ENCODE measurements at places on chromosomes 13 and 19.

GRCh38 chr19:32767951-32768679 is 48.5 kb downstream of the TDRD12 start:
- no peak for DNase-seq

DNA sequence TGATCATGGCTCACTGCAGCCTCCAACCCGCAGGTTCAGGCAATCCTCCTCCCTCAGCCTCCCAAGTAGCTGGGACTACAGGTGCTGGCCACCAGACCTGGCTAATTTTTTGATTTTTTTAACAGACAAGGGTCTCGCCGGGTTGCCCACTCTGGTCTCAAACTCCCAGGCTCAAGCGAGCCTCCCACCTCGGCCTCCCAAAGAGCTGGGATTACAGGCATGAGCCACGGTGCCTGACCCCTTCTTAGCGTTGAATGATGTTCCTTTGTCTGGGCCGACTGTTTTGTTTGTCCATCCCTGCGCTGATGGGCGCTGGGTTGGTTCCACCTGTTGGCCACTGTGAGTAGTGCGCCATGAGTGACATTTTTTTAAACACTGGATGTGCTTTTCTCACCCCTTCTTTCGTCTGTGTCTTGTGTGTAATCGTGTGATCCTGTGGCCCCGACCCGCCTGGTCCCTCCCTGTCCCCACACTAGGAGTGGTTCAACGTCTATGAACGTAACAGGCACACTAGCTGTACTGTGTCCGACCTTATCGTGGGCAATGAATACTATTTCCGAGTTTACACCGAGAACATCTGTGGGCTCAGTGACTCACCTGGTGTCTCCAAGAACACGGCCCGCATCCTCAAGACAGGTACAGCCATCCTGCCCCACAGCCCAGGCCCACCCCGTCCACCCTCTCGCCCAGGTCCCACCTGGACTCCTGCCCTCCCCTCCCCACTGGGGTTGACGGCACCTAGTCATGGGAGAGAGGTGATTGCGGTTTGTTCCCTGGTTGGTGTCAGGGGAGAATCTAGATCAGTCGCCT is 15.0 kb upstream of the EMC10 start:
- DNase-seq = peak; percentile 74

DNA sequence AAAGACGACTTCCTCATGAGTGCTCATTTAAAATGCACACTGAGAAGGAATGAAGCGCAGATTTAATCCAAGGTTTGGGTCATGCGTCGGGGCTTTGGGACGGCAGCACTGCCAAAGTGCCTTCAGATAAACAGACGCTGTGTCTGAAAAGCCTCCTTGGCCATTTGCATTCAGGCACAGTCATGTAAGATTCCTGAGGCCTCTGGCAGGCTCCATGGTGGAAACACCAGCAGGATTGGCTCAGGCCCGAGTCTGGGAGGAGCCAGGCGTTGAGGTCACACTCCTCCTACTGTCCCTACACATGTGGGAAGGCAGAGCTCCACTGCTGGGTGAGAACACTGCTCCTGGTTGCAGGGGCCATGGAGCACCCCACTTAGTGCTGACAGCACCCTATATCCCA is 113.3 kb upstream of the KL start:
- DNase-seq = no peak

GRCh38 chr19:2015608-2015950 is at the start of gene BTBD2:
BTBD2 (minus strand) TSS chr19:2015714; CDS start chr19:2015703, 11 bp downstream.
- DNase-seq = peak; percentile 65

- DNase-seq = no peak
These were observed 484 bp downstream of the IL11 start for GRCh38 chr19:55369653-55370304.

- no peak for DNase-seq
These were observed 1.7 kb upstream of the ADM5 start for GRCh38 chr19:49687566-49688316.

- DNase-seq = no peak
These were observed 40.2 kb downstream of the UBL3 start for GRCh38 chr13:29810145-29810742.

DNA sequence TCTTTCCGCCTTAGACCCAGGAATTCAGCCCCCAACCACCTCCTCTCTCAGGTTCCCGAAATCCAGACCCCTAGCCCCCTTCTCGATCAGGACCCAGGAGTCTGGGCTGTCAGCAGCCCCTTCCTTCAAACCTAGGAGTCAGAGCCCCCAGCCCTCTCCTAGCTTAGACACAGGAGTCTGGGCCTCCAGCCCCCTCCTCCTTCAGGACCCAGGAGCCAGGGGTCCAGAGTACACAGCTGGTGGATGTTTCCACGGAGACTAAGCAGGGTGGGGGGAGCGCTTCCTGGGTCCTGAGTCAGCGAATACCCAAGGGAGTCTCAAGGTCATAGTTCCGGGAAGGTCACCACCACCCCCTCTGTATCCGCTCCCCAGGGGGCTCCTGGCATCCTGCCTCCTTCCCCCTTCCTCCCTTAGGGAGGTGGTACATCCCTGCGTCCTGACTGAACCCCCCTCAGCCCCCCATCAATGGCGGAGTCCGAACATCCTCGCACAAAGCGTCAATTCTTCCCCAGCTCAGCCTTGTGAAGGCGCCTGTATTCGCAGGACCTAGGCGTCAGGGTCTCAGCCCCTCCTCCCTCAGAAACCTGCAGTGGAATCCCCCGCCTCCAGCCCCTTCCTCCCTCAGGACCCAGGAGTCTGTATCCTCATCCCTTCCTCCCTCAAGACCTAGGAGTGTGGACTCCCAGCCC is 4.6 kb downstream of the CADM4 start:
- no peak for DNase-seq

GRCh38 chr19:33124207-33125098 is 7.5 kb upstream of the WDR88 start:
- DNase-seq = no peak

GRCh38 chr19:29665826-29666577 is 741 bp downstream of the PLEKHF1 start:
- peak; percentile 29 for DNase-seq

DNA sequence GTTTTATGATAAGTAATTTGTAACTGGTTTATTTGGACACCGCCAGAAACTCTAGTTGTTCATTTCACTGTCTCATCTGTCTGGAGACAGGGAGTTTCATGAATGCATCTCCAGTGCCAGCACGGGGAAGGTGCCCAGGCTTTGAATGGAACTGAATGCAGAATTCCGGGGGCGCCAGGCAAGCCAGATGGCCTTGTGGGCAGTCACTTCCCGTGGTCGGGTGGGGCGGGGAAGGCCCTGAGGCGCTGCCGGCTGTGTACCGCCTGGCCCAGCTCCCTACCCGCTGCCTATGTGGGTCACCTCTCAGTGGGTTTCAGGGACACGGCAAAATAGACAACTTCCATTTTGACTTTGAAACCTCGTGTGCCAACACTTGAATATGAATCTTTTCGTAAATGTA is 28.8 kb upstream of the MCF2L start:
- DNase-seq = no peak

DNA sequence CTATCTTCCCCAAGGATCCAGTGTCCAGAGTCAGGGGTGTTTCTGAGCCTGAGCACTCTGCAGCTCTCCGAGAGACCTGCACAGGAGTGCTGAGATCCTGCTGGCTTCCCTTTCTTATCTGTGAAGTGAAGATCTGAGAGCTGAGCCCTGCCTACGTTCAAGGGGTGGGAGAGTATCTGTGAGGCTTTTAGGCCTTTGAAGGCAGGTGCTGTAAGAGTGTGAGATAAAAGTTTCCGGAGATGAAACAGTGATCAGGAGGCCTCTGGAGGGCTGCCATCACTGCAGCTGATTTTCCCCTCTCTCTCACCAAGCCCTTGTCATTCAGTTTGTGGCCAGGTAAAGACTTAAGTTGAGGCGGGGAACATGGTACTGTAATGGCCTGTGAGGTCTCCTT is 83.1 kb downstream of the AKAP11 start:
- DNase-seq = peak; percentile 65

DNA sequence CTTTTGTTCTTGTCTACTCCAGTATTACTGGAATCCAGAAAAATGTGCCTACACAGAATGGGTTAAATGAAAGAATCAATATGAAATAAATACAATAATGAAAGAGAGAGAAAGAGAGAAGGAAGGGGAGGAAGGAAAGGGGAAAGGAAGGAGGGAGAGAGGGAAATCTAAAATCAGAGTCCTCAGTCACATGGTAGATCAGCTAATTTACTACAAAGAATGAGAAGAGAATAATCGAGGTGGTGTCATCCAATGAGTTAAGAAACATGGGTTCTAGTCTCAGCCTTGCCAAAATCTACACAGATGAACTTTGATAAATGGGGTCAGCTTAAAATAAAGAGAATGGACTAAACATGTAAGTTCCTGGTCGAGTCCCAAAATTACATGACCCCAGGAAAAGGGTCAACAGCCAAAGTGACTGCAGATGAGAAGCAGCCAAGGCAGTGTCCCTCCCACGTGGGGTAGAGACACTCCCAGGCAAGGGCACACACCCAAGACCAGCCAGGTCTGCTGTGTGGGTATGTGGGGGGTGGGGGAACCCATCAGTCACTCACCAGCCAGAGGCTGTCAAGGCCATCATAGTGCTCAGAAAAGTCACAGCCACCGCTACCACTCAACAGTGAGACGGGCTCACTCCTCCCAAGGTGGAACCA is 103.6 kb downstream of the STK24 start:
- DNase-seq = no peak

DNA sequence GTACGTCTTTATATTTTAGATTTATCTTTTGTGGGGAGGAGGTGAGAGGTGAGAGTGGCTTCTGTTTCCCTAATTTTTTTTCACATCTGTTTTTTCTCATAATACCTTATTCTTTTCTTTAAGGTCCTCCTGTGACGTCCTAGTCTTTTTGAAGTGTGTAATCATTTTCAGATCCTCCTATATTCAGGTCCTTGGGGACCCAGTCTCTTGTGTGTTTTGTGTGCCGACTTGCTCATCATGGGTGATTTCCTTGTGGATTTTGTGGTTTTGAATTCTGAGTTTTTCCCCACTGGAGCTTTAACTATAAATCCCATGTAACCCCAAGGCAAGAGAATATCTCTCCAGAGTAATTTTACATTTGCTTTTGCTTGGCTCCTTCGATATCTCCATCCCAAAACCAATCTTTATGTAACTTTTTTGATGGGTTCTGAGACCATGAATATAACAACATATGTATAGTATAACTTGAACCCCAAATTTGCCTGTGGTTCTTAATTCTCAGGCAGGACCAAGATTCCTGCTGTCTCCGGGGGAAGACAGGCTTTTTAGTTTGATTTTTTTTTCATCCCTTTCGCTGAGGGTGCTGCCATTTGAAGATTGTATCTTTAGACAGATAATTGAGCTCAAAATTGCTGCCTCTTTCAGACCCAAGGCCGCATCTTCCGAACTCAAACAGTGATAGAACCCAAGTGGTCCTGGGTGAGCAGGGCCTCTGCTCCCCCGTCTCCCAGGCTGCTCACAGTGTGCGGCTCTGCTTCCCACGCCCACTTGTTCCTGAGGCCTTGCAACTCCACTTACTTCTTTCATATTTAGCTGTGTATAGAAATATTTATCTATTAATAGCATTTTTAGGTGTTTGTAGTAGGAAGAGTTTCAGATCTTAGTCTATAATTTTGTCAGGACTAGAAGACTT is 59.1 kb upstream of the GPR183 start:
- peak; percentile 34 for DNase-seq

DNA sequence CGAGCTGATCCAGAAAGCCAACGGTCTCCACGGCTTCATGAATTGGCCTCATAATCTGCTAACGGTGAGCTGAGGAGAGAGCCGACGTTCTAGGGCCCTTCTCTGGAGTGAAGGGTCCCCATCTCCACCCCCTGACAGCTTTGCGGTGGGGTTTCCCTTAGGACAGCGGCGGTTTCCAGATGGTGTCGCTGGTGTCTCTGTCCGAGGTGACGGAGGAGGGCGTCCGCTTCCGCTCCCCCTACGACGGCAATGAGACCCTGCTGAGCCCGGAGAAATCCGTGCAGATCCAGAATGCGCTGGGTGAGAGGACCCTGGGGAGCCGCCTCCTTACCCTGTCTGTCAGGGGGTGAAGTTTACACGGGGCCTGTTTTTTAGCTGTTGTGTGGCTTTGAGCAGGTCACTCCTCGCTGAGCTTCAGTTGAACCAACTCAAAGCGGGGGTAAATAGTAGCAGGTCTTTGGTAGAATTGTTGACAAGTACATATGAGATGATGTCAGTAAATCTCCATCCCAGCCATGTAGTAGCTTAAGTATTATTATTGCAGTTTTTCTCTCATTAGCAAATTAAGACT is 801 bp downstream of the QTRT1 start:
- no peak for DNase-seq

GRCh38 chr19:30886222-30886621 is 463.0 kb downstream of the TSHZ3 start:
- DNase-seq = no peak

- DNase-seq = no peak
These were observed 69.8 kb downstream of the CDK8 start for GRCh38 chr13:26323764-26324163.

- DNase-seq = no peak
These were observed 388.3 kb downstream of the COG6 start for GRCh38 chr13:40043764-40044163.

All from CD4-positive, alpha-beta T cell treated with Interleukin-21 for 1 hour (primary cell).